ENCODE measurements at places on chromosomes 2 and 18. TPM values are rescaled to one million over a fixed set of nuclear protein-coding genes. Genes with fewer than 3 reads are reported as not detected.

- no peaks in the 10 kb centered on the region for H3K36me3 ChIP-seq
- no peak for DNase-seq
- H3K4me3 ChIP-seq, result no peak overlapping the region
- H3K27ac ChIP-seq, result no peak overlapping the region
- H3K27me3 ChIP-seq, result no peaks in the 10 kb centered on the region
- no peaks in the 10 kb centered on the region for H3K4me1 ChIP-seq
Measured at GRCh38 chr2:69804416-69804815, 25.0 kb upstream of the GMCL1 start.

DNA sequence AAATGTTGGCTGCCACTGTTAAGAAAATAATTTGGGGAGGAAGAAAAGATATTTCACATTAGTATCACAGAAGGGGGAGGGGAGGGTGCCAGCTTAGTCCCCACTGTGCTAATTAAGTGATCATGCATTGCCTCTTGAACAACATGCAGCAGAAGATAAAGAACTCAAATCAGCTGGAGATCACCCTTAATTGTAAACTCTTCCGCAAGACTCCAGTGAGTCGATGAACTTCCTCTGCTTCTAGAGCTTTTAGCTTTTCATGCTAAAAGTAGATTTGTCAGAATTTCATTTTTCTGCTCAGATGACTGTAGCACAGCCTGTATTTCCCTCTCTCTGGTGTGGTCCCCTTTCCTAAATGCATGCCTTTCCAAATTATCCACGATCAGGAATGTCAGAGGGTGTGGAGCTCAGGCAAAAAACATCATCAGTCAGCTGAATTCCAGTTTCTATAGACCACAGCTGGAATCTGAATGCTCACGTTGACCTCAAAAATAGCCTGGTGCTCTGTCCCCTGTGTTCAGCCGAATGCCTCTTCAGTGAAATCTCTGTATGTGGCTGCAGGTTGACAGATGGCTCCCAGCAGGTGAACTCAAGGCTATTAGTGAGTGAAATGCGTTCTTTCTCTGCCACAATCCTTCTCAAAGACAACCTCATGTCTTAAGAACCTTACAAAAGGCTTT, 156.8 kb upstream of the UNC80 start:
- no peaks in the 10 kb centered on the region for H3K27me3 ChIP-seq
- no peak for DNase-seq
- H3K27ac ChIP-seq, result no peak overlapping the region
- no peaks in the 10 kb centered on the region for H3K4me1 ChIP-seq
- no peak overlapping the region for H3K4me3 ChIP-seq

DNA sequence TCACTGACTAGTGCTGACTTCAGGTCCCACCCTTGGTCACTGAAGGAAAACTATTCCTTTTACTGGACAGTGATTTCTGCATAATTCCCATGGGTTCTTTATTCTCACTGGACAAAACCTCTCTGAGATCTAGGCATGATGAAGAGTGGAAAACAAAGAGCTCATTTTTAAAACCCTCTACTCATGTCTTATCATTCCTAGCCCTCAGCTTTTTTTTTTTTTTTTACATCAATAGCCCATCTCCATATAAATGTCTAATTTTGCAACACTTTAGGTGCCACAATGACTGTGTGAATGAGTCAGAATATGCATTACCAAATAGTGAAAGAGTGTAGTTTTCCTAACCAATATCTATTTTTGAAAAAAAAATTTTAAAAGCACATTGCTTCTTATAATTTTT, 74.8 kb downstream of the TCF4 start:
- H3K27ac ChIP-seq, result no peak overlapping the region
- H3K27me3 ChIP-seq, result no peaks in the 10 kb centered on the region
- no peak for DNase-seq

- H3K36me3 ChIP-seq, result no peaks in the 10 kb centered on the region
- H3K4me3 ChIP-seq, result no peak overlapping the region
- DNase-seq, result no peak
- no peak overlapping the region for H3K27ac ChIP-seq
- H3K27me3 ChIP-seq, result no peaks in the 10 kb centered on the region
Measured at GRCh38 chr2:212195626-212196025, 343.0 kb downstream of the ERBB4 start.

- H3K27ac ChIP-seq, result no peak overlapping the region
- H3K27me3 ChIP-seq, result no peaks in the 10 kb centered on the region
- H3K36me3 ChIP-seq, result no peaks in the 10 kb centered on the region
- peak; percentile 26 for DNase-seq
Measured at GRCh38 chr18:33755931-33756560, 178.0 kb downstream of the ASXL3 start.

DNA sequence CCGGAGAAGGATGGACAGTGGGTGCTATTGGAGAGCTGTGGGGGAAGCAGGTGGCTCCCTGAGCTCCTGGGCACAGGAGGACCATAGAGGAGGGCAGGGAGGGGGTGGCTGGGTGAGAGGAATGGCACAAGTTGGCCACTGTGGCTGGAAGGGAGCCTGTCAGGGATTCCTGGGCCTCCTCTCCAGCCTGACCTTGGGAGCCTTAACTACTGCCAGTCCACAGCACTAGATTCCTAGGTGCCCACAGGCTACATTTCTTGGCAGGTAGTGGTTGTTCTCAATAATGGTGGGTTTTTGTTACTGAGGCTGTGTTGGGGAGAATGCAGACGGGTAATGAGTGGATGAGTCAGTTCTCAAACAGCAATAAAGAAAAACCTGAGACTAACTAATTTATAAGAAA, 26.0 kb downstream of the EFHD1 start:
- H3K4me3 ChIP-seq, result no peak overlapping the region
- no peak for DNase-seq
- no peak overlapping the region for H3K27ac ChIP-seq
- H3K4me1 ChIP-seq, result no peaks in the 10 kb centered on the region

DNA sequence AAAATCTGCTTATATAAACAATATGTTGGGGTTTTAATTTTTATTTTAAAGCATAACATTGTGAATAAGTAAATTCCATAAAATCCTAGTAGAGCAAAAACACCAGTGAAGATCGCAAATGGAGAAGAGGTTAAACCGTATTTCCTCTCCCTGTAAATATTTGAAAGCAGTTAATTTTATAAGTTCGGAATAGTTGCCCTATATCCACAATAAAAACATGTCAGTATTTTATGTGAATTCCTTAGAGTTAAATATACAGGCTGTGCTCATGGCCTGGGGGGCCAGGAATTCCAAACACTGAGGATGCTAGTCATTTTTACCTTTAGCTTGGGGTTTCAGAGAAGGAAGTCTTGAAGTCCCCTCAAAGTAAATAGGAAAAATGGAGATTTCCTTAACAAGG, 135.0 kb downstream of the FIGN start:
- H3K27me3 ChIP-seq, result no peaks in the 10 kb centered on the region
- no peak overlapping the region for H3K4me3 ChIP-seq
- no peaks in the 10 kb centered on the region for H3K4me1 ChIP-seq
- no peaks in the 10 kb centered on the region for H3K36me3 ChIP-seq
- no peak for DNase-seq
- no peak overlapping the region for H3K27ac ChIP-seq

- no peaks in the 10 kb centered on the region for H3K27me3 ChIP-seq
- no peak overlapping the region for H3K27ac ChIP-seq
- H3K4me3 ChIP-seq, result no peak overlapping the region
- H3K4me1 ChIP-seq, result no peaks in the 10 kb centered on the region
- H3K36me3 ChIP-seq, result no peaks in the 10 kb centered on the region
- DNase-seq, result peak; percentile 11
Measured at GRCh38 chr2:129347486-129348217, 631.8 kb upstream of the RAB6C start.

Gene SLC38A11
- 3.3 TPM for total RNA-seq

Gene REG1B
- not detected for total RNA-seq

Gene TPO
- total RNA-seq, result 3.0 TPM
